H7 (cell line): ENCODE measurements at places on chromosomes 7 and 10.
A peak's percentile ranks its signal among the peaks of the same experiment; 100 is the strongest.

DNA sequence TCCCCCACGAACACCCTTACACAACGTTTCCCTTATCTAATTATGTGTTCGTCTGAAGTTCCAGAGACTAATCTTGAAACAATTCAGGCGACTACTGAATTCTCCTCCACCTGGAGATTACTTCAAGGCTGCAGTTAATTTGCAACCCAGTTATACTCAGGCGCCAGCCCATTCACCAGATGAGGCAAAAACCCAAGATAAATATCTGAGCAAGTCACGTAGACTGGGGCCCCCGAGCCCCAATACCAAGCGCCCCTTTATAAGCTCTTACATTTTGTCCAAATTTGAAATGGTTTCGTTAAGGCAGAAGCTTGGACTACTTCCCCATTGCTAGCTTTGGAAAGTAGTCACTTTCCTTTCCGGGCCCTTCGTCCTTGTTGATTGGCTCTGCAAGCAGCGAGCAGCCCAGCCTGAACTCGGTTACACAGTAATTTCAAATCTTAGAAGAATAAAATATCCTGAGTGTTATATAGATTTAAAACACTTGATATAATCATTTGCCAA is 1.2 kb downstream of the TPK1 start:
- peak; percentile 7 for DNase-seq

DNA sequence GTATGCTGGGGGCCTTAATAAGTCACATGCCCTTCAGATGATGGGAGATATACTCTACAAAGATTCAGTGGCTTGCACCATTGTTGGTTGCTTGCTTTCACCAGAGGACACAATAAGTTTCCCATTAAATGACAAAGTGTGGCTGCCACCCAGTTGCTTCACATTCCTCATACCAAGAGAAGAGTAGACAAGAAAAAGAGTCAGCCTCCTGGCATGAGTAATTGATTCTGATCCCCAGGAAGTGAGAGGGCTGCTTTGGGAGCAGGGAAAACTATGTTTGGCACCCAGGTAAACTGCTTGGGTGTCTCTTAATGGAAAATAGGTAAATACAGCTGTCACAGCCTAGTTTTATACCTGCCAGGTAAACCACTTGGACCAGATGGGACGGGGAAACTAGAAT is 66.7 kb upstream of the IL6 start:
- no peak for DNase-seq

GRCh38 chr10:103818105-103818504 is 37.3 kb downstream of the SH3PXD2A start:
- no peak for DNase-seq

DNA sequence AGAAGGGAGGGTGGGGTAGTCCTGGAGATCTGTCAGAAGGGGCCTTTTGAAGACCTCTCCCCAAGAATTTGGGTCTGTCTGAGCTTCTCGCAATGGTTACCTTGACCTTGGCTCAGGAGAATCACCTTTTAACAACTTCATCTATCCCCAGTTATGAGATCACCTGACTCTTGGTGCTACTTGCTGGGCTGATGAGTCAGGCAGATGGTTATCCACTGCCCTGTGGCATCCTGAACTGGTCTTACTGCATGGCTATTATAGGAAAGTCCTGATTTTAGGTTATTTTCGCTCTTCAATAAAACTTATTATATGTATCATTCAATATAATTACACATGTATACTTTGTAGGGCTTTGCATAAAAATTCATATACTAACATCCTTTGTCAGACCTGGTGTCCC is 274.7 kb downstream of the GFRA1 start:
- DNase-seq, result no peak

GRCh38 chr7:5683280-5683670 is 98.2 kb downstream of the RNF216 start:
- DNase-seq, result no peak
